ENCODE measurements at places on chromosomes 7 and 10. TPM values are rescaled to one million over a fixed set of nuclear protein-coding genes. Genes with fewer than 3 reads are reported as not detected.

- DNase-seq, result no peak
Measured at GRCh38 chr10:127027786-127028185, 122.6 kb downstream of the DOCK1 start.

DNA sequence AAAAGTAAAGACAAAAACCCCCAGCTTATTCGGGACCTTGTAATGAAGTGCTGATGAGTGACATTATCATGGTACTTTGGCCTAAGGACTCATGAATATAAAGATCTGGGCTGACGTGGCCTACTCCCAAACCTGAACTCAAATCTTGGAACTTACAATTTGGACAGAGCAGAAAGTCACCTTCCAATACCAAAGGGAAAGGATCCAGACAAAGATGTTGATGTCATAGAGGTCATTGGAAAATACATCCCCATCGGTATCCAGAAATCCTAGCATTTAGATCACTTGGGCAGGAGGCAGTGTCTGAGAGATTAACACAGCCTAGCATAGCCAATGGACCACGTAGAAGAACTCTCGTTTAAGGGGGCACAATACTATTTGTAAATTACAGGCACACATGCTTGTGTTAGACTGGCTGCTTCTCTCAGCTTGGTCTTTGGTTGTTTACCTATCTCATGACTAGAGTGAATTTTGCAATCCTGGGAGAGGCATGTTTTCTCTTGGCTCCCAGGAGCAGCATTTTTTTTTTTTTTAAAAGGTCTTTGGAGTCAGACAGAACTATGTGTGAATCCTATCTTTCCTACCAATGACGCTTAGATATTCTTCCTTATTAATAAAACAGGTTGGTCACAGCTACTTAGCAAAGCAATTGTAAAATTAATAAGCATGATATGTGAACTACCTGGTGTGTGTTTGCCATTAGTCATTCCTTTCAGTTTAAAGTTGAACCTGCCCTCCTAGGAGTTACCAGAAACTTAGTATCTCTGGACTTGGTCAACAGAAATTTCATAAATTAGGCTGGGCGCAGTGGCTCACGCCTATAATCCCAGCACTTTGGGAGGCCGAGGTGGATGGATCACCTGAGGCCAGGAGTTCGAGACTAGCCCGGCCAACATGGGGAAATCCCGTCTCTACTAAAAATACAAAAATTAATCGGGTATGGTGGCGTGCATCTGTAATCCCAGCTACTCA, 27.8 kb upstream of the MRPS33 start:
- DNase-seq, result no peak

GRCh38 chr10:97991871-97992270, 38.5 kb downstream of the CRTAC1 start:
- no peak for DNase-seq

- DNase-seq, result peak; percentile 93
Measured at GRCh38 chr10:69458430-69459100, 7.3 kb downstream of the TSPAN15 start.

DNA sequence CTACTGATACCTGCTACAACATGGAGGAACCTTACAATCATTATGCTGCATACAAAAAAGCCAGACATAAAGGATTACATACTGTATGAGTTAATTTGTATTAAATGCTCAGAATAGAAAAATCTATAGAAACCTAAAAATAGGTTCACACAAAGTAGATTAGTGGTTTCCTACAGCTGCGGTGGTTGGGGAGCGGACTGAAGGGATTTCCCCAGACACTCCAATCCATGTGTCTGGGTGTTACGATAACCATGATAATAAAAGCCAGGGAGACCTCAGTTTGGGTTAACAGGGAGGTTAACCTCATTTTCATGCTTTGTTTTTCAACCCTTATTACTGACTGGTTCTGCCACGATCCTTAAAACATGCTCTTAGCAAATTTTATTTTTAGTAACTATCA, 355.9 kb downstream of the KCNMA1 start:
- DNase-seq, result no peak

DNA sequence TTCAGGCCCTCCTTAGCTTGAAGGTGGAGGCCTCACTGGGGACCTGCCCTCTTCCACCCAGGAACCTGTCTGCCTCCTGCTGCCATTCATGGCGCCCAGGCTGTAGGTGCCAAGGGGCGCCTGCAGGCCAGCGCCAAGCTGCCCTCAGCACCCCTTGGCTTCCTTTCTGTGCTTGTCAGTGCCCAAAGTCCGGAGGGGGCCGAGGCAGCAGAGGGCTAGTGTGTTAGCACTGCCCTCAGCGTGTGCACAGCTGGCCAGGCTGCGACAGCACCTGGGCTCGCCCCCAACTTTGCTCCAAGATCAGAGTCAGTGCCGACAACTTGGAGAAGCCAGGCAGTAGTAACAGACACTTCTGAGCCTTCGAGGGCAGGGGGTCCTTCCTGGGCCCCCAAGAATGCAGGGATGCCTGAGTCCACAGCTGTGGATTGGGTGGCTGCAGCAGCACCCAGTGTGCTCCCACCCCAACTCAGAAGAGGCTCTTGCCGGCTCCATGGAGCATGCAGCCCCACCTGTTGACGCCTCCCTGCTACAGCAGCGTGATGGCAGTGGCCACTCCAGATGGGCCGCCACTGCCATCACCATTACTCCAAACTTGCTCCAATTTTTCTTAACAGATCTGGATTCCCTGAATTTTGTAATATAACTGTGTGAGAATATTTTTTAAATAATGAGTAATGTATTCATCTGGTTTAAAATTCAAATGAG, 41.7 kb downstream of the CACUL1 start:
- no peak for DNase-seq

DNA sequence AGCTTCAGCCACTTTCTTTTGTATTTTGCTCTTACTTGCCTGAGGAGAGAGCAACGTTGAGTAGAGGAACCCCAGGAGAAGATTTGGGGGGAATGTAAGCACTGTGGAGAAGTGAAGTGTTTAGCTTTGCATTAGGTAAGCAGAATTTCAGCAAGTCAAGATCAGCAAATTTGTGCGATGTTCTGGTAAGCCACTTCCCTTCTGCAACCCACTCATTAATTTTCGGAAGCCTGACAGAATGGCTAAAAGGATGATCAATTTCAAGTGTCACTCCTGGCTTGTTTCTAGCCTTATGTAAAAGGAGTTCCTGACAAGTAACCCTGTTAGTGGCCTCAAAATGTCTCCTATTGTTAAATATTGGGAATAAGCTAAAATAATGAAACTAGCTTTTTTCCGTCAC, 48.5 kb upstream of the NXPH1 start:
- no peak for DNase-seq

- DNase-seq, result no peak
Measured at GRCh38 chr10:105986912-105987635, 1177.4 kb downstream of the SORCS1 start.

GRCh38 chr7:21980926-21981500, 35.3 kb upstream of the CDCA7L start:
- no peak for DNase-seq

- DNase-seq, result peak; percentile 50
Measured at GRCh38 chr7:434891-435629, 84.6 kb downstream of the PDGFA start.

DNA sequence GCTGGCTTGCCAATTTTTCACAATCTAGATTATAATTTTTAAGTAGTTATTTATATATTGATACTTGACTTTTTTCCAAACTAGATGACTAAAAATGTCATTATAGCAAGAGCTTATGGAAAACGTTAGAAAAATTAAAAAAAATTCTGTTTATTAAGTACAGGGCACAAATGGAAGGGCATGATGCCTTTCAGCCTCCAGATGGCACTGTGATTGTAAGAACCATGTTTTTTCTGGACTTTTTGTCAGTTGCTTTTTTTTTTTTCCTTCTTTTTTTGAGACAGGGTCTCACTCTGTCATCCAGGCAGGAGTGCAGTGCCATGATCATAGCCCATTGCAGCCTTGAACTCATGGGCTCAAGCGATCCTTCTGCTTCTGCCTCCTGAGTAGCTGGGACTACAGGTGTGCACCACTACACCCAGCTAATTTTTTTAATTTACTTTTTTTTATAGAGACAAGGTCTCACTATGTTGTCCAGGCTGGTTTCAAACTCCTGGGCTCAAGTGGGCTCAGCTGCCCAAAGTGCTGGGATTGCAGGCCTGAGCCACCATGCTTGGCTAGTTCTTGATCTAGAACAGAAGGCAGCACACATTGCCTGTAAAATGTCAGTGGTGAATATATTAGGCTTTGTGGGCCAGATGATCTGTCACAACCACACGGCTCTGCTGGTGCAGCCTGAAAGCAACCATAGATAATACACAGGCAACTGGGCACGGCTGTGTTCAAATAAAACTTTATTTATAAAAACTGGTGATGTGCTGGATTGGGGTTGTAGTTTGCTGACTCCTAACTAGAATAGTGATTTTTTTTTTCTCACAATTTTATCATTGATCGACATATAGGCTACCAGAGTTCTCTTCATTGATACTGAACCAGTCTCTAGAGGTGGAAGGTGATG, 27.4 kb downstream of the UCMA start:
- DNase-seq, result no peak

- no peak for DNase-seq
Measured at GRCh38 chr7:132782777-132783640, 206.7 kb upstream of the PLXNA4 start.

ERVW-1 gene
- total RNA-seq, result not detected

HTRA1 gene
- 8.9 TPM for total RNA-seq

CYP26C1 gene
- total RNA-seq, result not detected

PRKAR1B gene
- total RNA-seq, result 19.2 TPM

TCAF2 gene
- total RNA-seq, result 0.32 TPM

RPEL1 gene
- not detected for total RNA-seq
